IMR-90 (cell line): ENCODE measurements at places on chromosomes 5 and 9. TPM values are rescaled to one million over a fixed set of nuclear protein-coding genes. Genes with fewer than 3 reads are reported as not detected.

HMMR gene
- total RNA-seq, result 24.6 and 30.3 TPM in 2 replicates

SLC27A4 gene
- total RNA-seq, result 9.2 and 9.7 TPM in 2 replicates

SHISAL2B gene
- not detected in 2 replicates for total RNA-seq

DRD1 gene
- 0.18 and 0.28 TPM in 2 replicates for total RNA-seq

SPZ1 gene
- total RNA-seq, result not detected in 2 replicates

OTP gene
- total RNA-seq, result not detected in 2 replicates

TMEFF1 gene
- total RNA-seq, result 0.90 and 1.9 TPM in 2 replicates

TMEM252 gene
- not detected in 2 replicates for total RNA-seq

RNF180 gene
- 0.36 and 0.56 TPM in 2 replicates for total RNA-seq

FRMD3 gene
- under 0.01 and 0.18 TPM in 2 replicates for total RNA-seq

CBY3 gene
- total RNA-seq, result 0.18 TPM in 1 of 2 replicates, not detected in the other

BARX1 gene
- not detected in 2 replicates for total RNA-seq

SLC44A1 gene
- 19.4 and 21.7 TPM in 2 replicates for total RNA-seq

FCN1 gene
- not detected in 2 replicates for total RNA-seq

SLC1A3 gene
- total RNA-seq, result 0.56 and 1.3 TPM in 2 replicates

GIN1 gene
- total RNA-seq, result 2.9 and 6.4 TPM in 2 replicates

HTR4 gene
- not detected in 2 replicates for total RNA-seq

GFI1B gene
- not detected in 2 replicates for total RNA-seq

STK32A gene
- total RNA-seq, result under 0.01 and 0.18 TPM in 2 replicates

PCDHGC3 gene
- total RNA-seq, result 21.1 and 21.9 TPM in 2 replicates

ICE1 gene
- total RNA-seq, result 18.5 and 26.7 TPM in 2 replicates

ARAP3 gene
- 1.4 and 2.2 TPM in 2 replicates for total RNA-seq

TMEM174 gene
- total RNA-seq, result not detected in 2 replicates

ENHO gene
- total RNA-seq, result not detected in 2 replicates

NIPAL4 gene
- total RNA-seq, result 0.18 and 0.28 TPM in 2 replicates

CCDC192 gene
- not detected in 2 replicates for total RNA-seq

GRIA1 gene
- 1.3 and 1.4 TPM in 2 replicates for total RNA-seq

FOXD4 gene
- 0.18 TPM in 1 of 2 replicates, not detected in the other for total RNA-seq

ANKRD55 gene
- 0.28 TPM in 1 of 2 replicates, not detected in the other for total RNA-seq

ECSCR gene
- total RNA-seq, result 3.1 and 3.9 TPM in 2 replicates

TRIM52 gene
- 2.3 and 3.9 TPM in 2 replicates for total RNA-seq

OTULINL gene
- total RNA-seq, result 0.18 and 0.28 TPM in 2 replicates

MAST4 gene
- 5.8 and 6.8 TPM in 2 replicates for total RNA-seq

ZNF79 gene
- total RNA-seq, result 13.9 and 15.4 TPM in 2 replicates

LHX6 gene
- under 0.01 TPM in 2 replicates for total RNA-seq
